ENCODE measurements at places on chromosomes 4 and X. TPM values are rescaled to one million over a fixed set of nuclear protein-coding genes. Genes with fewer than 3 reads are reported as not detected.
A peak's percentile ranks its signal among the peaks of the same experiment; 100 is the strongest.

- no peak overlapping the region for H3K27ac ChIP-seq
- DNase-seq = no peak
- no peak overlapping the region for H3K4me3 ChIP-seq
- H3K4me1 ChIP-seq = peaks cover 21% of the 10 kb centered on the region
- peaks cover 2% of the 10 kb centered on the region for H3K27me3 ChIP-seq
Observed at GRCh38 chrX:41001327-41001726, 83.9 kb upstream of the USP9X start.

DNA sequence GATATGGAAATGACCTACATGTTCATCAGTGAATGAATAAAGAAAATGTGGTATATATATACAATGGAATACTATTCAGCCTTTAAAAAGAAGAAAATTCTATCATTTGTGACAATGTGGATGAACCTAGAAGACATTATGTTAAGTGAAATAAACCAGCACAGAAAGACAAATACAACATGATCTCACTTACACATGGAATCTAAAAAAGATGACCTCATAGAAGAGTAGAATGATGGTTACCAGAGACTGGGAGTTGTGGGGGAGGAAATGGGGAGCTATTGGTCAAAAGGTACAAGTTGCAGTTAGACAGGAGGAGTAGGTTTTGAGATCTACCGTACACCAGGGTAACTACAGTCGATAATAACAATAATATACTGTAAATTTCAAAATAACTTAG lies 51.5 kb downstream of the WNK3 start:
- H3K4me1 ChIP-seq = no peaks in the 10 kb centered on the region
- DNase-seq = no peak
- peaks cover 16% of the 10 kb centered on the region for H3K36me3 ChIP-seq
- H3K4me3 ChIP-seq = no peak overlapping the region

DNA sequence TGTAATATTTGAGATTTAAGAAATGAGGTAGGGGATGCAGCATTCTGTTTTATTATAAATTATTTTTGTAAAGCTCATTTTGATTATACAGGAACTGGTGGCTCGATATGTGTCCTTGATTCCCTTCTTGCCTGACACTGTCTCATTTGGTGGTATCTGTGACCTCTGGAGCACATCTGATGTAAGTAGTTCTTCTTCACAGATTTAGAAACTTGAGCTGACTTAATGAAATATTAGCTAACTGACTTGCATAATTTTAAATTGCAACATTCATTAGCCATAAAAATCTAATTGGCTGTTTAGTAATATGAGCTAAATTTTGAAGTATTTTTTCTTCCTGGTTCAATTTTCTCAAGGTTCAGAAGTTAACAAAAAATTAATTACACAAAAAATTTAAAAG lies 69.1 kb downstream of the FBXL5 start:
- H3K27me3 ChIP-seq = no peaks in the 10 kb centered on the region
- H3K36me3 ChIP-seq = peaks cover 30% of the 10 kb centered on the region
- DNase-seq = no peak
- no peak overlapping the region for H3K27ac ChIP-seq
- H3K4me1 ChIP-seq = no peaks in the 10 kb centered on the region
- H3K4me3 ChIP-seq = no peak overlapping the region

GRCh38 chr4:150694438-150694837 lies 112.5 kb downstream of the MAB21L2 start:
- peaks cover 4% of the 10 kb centered on the region for H3K4me1 ChIP-seq
- H3K27ac ChIP-seq = no peak overlapping the region
- no peak for DNase-seq

- H3K4me1 ChIP-seq = peaks cover 20% of the 10 kb centered on the region
- peaks cover 10% of the 10 kb centered on the region for H3K36me3 ChIP-seq
- DNase-seq = no peak
Observed at GRCh38 chr4:48368389-48368788, 27.1 kb downstream of the SLAIN2 start.

DNA sequence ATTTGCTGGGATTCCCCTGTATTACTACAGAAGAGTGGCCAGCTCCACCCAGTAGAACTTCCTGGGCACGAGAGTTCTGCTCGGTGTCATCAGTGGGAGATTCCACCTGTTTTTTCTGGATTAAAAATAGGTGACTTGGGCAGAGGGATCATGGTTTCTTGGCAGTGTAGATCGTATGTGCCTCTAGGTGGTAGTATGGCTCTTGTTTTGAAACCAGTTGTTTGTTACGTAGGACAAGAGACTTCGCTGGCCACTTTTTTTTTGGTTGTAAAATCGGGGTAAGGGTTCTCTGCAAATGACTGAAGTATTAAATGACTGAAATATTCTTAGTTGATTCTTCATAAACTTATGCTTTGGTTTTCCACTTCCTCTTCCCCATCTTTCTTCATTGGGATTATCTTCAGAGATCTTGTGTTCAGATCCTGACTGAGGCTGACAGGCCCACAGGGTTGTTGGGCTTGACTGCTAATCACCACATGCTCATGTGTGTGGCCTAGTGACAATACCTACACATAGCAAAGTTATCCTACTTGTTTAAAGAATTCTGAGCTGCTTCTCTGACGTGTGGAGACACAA lies 43.8 kb upstream of the WDR1 start:
- H3K36me3 ChIP-seq = no peaks in the 10 kb centered on the region
- H3K27ac ChIP-seq = no peak overlapping the region
- H3K27me3 ChIP-seq = peaks cover 21% of the 10 kb centered on the region
- H3K4me1 ChIP-seq = peaks cover 2% of the 10 kb centered on the region
- no peak for DNase-seq
- H3K4me3 ChIP-seq = no peak overlapping the region

GRCh38 chr4:2303686-2304320 lies 41.9 kb upstream of the MXD4 start:
- no peaks in the 10 kb centered on the region for H3K4me1 ChIP-seq
- H3K27ac ChIP-seq = no peak overlapping the region
- H3K27me3 ChIP-seq = peaks cover 1% of the 10 kb centered on the region
- peak; percentile 35 for DNase-seq
- H3K36me3 ChIP-seq = no peaks in the 10 kb centered on the region

Gene DCX
- 6.1 TPM for total RNA-seq

Gene C1GALT1C1
- 12.8 TPM for total RNA-seq

Gene EGF
- 1.0 TPM for total RNA-seq
